Liver (tissue), 10 donors: ENCODE measurements at places on chromosomes 11 and 22.

GRCh38 chr11:119614222-119615002 lies 114.6 kb downstream of the NECTIN1 start:
- DNase-seq = no peak

DNA sequence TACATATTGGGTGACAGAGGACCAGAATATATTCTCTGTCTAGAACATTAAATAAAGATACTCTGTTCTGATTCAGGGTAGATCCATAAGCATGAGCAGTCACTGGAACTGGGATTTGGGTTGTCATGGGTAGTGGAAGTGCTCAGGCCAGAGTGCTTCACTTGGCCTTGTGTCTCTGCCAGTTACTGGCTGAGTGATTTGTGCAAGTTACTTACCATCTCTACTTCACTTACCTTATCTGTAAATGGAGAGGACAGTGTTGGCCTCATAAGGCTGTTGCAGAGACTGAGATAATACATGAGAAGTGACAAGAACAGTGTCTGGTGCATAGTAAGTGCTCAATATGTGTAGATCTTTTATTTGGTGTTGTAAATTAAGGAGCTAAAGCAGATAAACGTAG lies 17.6 kb downstream of the ATXN10 start:
- no peak for DNase-seq

GRCh38 chr11:107564877-107565218 lies 687 bp downstream of the ALKBH8 start:
- DNase-seq = no peak

DNA sequence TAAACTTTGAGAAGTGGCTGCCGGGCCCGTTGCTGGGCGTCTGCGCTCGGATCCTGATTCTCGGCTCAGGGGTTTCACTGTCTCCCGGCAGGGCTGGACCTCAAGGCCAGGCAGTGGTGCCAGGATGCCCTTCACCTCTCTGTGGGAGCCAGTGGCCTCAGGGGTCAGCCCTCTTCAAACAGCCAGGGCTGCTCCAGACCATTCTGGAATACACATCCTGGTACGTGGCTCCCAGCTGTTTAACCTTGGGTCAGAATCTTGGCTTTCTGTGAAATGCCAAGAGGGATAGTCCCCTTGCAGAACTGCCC lies 70.5 kb downstream of the MPPED1 start:
- no peak for DNase-seq

GRCh38 chr22:48314073-48314472 lies 1513.6 kb downstream of the BRD1 start:
- DNase-seq = no peak

DNA sequence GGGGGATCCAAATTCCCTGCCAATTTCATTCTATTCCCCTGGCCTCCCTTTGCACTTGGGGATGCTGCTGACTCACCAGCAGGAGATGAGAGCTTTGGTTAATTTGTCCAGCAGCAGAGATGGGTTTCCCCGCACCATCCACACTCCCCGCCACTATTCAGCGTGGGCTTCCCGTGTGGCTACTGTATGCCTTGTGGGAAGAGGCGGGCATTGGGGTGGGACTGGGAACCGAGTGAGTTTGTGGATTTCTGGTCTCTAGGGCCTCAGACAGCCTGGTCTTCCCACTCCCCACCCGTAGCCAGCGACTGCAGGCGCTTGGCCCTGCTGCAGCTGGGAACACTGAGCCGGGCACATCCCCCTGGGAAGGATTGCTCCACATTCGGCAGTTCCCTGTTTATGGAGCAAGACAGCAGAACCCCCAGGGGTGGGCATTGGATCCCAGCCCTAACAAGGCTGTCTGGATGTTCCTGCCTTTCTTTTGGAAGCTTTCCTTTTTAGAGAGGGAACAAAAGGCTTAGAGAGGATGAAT lies 23.4 kb downstream of the KIAA1671 start:
- DNase-seq = no peak

- no peak for DNase-seq
Observed at GRCh38 chr22:45169591-45170466, 6.1 kb downstream of the NUP50 start.

DNA sequence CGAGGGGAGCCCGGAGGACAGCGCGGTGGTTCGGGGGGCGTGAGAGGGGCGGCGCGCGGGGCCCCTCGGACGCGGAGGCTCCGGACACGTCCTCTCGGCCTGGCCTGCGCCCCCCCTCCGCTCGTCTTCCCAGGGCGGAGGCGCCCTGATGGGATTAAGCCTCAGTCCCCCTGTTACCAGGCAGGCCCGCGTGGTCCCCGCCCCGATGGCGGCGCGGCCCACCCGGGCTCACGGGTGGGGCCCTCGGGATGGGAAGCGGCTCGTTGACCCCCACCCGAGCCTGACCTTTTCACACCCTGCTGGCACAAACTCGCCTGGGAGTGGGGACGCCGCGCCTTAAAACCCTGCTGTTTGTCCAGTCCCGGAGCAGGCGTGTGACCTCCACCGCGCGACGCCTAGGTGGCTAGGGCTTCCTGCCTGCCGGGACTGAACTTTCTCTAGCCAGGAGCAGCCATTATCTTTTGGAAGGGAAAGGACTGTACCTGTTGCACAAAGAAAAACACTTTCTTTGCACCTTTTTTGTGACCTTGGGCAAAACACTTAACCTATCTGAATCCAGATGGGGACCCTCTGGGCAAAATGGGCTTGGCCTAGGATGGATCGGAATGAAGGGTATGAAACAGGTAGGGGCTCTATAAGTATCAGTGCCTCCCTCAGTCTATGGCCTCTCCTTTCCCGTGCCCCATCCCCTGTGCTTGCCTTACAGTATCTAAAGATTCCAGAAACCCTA lies 1.0 kb downstream of the KIAA1671 start:
- no peak for DNase-seq

- DNase-seq = no peak
Observed at GRCh38 chr11:73296501-73297230, 11.4 kb upstream of the ARHGEF17 start.

GRCh38 chr11:13290221-13290980 lies 12.8 kb downstream of the BMAL1 start:
- no peak for DNase-seq

- no peak for DNase-seq
Observed at GRCh38 chr11:108624196-108624925, 30.8 kb upstream of the EXPH5 start.

DNA sequence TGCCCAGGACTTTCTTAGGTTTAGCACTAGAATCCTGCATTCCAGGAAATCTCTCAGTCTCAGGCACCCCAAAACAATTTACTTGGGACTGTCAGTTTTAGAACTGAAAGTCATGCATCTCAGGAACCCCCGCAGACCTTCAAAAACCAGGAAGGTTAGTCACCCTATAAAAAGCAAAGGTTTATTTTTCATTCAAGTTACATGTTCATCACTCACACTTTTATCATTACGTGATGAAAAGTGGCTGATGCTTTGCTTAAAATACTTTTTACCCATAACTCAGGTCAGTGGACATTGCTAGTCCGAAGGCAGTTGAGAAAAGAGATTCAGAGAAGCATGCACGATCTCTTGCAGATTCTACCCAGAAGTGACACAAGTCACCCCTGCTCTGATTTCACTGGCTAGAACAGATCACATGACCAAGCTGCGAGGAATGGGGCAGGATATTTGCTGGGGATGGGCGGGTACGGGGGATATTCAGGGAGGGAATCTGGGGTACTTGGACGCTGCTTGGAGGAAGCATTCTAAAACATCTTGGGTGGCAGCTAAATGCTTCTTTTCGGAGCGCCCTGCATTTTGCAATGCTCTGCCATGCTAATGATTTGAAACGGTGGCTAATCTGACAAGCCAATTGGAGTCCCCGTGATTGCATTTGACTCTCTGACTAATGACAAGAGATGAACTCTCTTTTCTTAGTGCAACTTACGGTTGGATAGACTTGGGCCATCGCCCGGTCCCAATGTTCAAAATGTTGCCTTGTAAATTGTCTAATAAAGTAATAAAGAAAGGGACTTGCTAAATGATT lies 110.2 kb downstream of the MIAT start:
- no peak for DNase-seq

DNA sequence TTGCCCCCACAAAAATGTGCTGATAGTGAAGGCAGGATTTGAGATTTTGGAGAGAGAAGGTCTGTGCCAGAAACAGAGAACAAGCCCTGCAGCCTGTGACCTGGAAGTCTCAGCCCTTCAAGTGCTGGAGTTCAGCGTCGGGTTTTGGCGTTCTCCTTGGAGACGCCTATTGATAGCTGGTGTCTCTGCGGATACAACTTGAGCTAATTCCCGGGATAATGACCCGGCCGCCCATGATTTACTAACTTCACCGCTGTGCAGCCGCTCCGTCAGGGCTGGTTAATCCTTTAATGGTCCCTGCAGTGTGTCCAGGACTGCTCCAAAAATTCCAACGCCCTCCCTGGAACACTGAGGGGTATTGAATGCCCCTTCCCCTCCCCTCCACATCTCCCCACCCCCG lies 76.6 kb downstream of the WT1 start:
- no peak for DNase-seq

GRCh38 chr11:113493206-113493605 lies 18.0 kb upstream of the DRD2 start:
- DNase-seq = no peak

GRCh38 chr11:96267001-96267495 lies 75.9 kb downstream of the MAML2 start:
- DNase-seq = no peak

- no peak for DNase-seq
Observed at GRCh38 chr11:38582756-38583155, 1984.7 kb upstream of the RAG2 start.

DNA sequence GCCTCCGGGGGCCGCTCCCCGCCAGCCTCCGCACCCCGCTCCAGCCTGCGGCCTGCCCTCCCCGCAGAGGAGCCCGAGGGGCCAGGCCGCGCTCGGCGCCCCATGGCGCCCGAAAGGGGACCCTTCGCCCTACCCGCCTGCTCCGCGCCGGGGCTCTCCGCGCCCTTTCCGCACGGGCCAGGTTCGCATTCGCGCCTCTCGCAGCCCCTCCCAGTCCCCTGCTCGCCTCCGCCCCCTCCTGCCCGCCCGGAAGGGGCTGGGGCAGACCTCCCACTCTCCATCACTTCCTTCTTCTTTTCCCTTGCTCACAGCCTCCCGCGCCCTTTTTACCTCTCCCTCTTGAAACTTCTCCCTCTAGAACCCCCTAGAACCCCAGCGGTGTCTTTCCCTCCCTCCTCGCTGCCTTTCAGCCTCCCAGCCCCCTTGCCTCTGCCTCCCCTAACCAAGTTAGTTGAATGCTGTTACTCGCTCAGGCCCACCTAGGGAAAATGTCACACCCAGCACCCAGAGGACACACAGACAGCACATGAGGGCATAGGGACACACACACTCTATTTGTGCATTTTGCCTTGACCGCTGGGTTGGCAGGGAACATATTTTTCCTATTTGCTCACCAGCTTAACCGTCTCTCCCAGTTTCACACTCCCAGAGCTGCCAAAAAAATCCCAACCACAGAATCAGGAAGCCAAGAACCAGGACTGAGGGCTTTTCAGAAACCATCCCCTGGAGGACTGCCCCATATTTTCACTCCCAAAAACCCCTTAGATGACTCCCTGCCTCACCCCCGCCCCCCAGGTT lies at the start of gene SLC43A3:
SLC43A3 (minus strand) TSS at position 193 of the 798 bp plus-strand sequence. CDS start 949 bp downstream, outside the sequence.
- peak; percentile 75 for DNase-seq

DNA sequence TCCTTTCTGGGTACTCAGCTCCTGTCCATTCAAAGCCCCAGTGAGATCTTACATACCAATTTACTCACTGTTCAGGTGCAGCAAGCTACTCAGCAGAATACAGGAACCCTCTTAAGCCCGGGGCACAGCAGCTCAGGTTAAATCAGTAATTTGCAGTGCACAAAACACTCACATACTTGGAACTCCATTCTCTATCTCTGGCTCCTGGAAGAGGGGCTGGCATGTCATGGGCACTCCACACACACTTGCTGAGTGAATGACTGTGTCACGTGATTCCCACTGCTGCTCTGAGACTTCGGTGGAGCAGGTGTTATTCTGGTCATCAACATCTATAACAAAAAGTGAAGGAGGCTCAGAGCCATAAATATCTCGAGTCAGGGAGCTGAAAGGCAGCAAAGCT lies 157.3 kb upstream of the BDNF start:
- no peak for DNase-seq

GRCh38 chr22:30968015-30968923 lies at the start of gene MORC2:
Gene MORC2 (minus strand): TSS chr22:30968774. CDS start chr22:30967889, 885 bp downstream.
- peak; percentile 85 for DNase-seq

- DNase-seq = no peak
Observed at GRCh38 chr22:40310081-40310767, 36.1 kb upstream of the ADSL start.

DNA sequence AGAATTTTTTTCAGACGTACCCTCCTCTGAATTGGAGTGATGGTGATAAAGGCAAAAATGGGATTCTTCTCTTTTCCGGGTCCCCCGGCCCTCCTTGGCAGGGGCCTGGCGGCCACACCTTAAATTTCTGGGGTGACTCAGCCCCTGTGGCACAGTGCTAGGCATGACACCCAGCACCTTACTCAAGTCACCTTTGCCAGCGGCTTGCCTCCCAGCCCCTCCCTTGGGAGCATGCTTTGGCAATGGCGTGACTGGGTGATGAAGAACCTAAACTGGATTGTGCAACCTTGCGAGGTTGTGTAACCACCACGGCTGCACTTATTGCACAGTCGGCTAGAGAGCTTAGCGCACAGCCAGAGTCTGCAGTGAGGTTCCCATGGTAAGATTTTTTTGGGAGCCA lies 16.2 kb upstream of the LDLRAD3 start:
- DNase-seq = peak; percentile 46

GRCh38 chr11:128888034-128888985 lies 2.8 kb upstream of the KCNJ5 start:
- DNase-seq = no peak

- no peak for DNase-seq
Observed at GRCh38 chr11:86663761-86664160, 8.7 kb downstream of the ME3 start.
